ENCODE measurements at places on chromosomes 12 and 14.

DNA sequence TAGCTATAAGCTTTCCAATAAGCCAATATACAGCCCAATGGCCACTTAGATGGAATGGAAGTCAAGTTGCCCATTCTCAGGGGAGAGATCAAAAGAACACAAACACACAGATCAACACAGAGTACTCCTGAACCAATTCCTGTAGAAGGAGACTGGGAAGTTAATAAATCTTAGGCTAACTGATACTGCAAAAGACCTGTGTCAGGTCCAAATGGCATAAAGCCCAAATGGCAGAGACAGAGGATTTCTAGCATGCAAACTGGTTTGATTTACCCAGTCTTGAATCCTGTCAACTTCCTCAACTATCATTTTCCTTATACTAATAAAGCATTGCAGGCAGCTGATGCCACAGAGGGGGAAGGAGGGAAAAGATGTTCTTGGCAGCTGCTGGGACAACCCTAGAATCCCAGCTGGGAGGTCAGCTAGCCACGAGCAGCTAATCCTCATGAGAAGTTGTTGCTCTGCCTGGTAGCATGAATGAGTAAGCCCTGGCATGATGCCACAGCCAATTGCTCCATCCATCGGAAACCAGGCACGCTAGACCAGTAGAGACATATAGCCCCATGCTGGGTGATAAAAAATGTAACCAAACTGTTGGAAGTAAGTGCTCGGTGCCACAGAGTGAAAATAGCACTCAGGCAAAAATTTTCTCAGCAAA, 26.2 kb downstream of the ANG start:
- DNase-seq, result no peak

GRCh38 chr12:74741112-74741511, 203.5 kb downstream of the ATXN7L3B start:
- DNase-seq, result no peak

- DNase-seq, result no peak
Observed at GRCh38 chr12:53571295-53571694, 54.9 kb downstream of the ATF7 start.

- DNase-seq, result no peak
Observed at GRCh38 chr12:106255952-106256351, 8.1 kb upstream of the CKAP4 start.

DNA sequence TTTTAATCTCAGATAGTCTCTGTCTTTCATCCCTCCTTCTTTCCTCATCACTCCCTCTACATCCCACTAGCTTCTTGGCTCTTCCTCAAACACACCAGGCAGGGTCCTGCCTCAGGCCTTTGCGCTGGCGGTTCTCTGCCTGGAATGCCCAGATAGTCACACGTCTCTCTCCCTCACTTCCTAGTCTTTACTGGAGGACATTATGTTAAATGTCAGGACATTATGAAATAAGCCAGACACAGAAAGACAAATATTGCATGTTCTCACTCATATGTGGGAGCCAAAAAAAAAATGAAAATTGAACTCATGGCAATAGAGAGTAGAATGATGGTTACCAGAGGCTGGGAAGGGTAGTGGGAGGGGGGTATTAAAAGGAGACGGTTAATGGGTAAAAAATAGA, 442.0 kb downstream of the MED13L start:
- DNase-seq, result no peak
